ENCODE measurements at places on chromosomes 5 and 9.

- no peak for DNase-seq
These were observed 1.8 kb downstream of the PLGRKT start for GRCh38 chr9:5435912-5436311.

GRCh38 chr5:109573766-109574165 lies 116.0 kb upstream of the MAN2A1 start:
- DNase-seq = no peak

- no peak for DNase-seq
These were observed 289.3 kb downstream of the ARHGEF28 start for GRCh38 chr5:73915345-73915744.

GRCh38 chr5:138448481-138449398 lies 9.9 kb downstream of the REEP2 start:
- no peak for DNase-seq

- no peak for DNase-seq
These were observed 58.6 kb downstream of the THBS4 start for GRCh38 chr5:80093796-80094195.
